H9 (cell line): ENCODE measurements at places on chromosomes 4 and X. TPM values are rescaled to one million over a fixed set of nuclear protein-coding genes. Genes with fewer than 3 reads are reported as not detected.

The GUCY1B1 gene
- total RNA-seq: 0.50 and 0.59 TPM in 2 replicates

The P2RY4 gene
- 0.18 TPM in 1 of 2 replicates, not detected in the other for total RNA-seq

The IBSP gene
- total RNA-seq: not detected in 2 replicates

The INTU gene
- 10.7 and 11.4 TPM in 2 replicates for total RNA-seq

The HSFX3 gene
- total RNA-seq: not detected in 2 replicates

The NDUFA1 gene
- total RNA-seq: 69.4 and 70.8 TPM in 2 replicates

The RHOXF2 gene
- not detected in 2 replicates for total RNA-seq

The ADH7 gene
- total RNA-seq: not detected in 2 replicates

The PLAC1 gene
- total RNA-seq: 0.50 and 0.68 TPM in 2 replicates

The COX7B2 gene
- not detected in 2 replicates for total RNA-seq
